Globus pallidus (tissue), 1 donor: ENCODE measurements at places on chromosomes 1 and 21.

- no peak for DNase-seq
These were observed 56.6 kb upstream of the GPR88 start for GRCh38 chr1:100481303-100481702.

- no peak for DNase-seq
These were observed 63.3 kb downstream of the ASH1L start for GRCh38 chr1:155499263-155499662.

DNA sequence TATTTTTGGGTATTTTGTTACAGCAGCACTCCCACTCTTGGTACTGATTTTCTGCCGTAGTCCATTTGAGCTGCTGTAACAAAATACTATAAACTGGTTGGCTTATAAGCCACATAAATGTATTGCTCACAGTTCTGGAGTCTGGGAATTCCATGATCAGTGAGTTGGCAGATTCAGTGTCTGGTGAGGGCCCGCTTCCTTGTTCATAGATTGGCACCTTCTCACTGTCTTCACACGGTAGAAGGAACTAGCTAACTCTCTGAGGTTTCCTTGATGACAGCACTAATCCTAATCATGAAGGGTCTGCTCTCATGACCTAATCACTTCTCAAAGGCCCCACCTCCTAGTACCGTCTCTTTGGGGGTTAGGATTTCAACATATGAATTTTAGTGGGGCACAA, 85.2 kb downstream of the HHAT start:
- DNase-seq = no peak

DNA sequence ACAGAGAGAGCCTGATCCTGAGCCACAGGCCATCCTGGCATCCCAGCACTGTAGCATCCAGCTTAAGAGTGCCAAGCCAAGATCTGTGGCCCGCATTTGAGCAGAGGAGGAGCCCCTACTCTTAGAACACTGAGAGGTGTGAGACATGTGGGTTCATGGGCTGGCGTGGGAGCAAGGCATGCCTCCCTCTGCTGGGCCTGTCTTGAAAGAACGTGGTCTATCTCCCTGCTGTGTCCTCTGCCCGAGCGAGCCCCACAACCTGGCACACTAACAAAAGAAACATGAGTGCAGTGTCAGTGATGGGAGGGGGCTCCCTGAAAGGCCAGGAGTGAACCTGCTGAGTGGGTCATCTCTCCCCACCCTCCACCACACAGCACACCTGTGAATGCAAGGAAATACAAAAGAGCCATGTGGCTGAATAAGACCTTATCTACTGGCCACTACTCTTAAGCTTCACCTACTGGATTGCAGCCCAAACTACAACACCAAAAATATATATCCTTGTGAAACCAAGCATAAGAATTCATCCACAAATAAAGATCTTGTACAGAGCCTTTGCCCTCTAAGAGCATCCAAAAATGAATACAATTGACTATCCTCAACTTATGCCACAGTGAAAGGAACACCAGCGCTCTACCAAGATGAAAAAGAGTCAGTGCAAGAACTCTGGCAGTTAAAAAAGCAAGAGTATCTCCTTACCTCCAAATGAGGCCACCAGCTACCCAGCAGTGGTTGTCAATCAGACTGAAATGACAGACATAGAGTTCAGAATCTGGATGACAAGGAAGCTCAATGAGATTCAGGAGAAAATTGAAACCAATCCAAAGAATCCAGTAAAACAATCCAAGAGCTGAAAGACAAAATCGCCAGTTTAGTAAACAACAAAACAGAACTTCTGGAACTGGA, 259.4 kb upstream of the DAB1 start:
- no peak for DNase-seq

- no peak for DNase-seq
These were observed 36.1 kb downstream of the KANK4 start for GRCh38 chr1:62282909-62283755.

DNA sequence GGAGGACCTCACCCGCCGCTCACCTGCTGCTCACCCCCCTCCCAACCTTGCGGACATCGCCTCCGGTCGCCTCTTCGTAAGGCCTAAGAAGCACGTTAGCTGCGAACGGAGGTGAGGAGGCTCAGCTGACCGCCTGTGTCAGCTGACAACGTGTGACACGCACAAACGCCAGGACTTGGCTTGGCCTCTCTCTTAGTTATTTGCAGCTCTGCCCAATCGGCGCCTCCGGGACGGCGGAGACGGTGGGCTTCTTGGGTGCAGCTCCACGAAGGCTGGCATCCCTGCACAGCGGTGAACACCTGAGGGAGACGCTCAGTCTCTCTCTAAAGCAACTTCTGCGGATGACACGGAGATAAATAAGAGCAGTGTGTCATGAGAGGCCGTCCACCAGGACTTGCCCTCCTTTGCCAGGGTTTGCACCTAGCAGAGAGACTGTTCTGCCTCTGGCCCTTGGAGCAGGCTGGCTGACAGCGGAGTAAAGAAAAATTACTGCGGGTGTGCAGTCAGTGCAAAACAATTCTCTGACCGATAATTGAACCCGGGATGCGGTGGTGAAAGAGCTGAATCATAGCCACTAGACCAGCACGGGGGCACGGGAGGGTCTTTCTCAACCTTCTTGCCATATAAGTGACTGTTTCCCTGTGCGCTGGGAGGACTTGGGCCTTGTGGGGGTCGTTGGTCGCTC, 318.9 kb downstream of the FAM72C start:
- DNase-seq = no peak

GRCh38 chr21:36627242-36627641, 71.7 kb upstream of the SIM2 start:
- no peak for DNase-seq

GRCh38 chr1:33396188-33397124, 34.4 kb downstream of the PHC2 start:
- DNase-seq = no peak

GRCh38 chr1:234478481-234479309, at the start of gene TARBP1:
TSS of gene TARBP1 (minus strand) at chr1:234479179. CDS start at chr1:234479103, 76 bp downstream.
- DNase-seq = peak; percentile 66

- no peak for DNase-seq
These were observed 1.8 kb upstream of the MEX3A start for GRCh38 chr1:156083800-156084790.

- no peak for DNase-seq
These were observed 32.5 kb upstream of the HMCN1 start for GRCh38 chr1:185701650-185702049.

DNA sequence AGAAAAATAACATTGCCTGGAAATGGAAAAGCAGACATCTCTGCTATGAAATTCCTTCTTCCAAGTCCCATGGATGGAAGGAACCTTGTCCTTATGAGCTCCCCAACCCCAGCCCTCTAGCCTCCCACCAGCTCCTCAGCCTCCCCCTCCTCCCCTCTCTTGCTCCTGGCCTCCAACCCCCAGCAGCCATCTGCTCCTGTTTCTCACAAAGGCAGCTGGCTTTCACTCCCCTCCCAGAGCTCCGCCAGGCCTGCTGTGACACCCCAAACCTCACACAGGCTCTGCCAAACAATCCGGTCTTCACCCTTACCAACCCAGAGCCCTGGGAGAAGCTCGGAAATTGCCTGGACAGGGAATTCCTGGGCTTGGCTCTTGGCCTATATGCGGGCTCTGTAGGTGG, 69.2 kb downstream of the KLHDC7A start:
- DNase-seq = no peak

DNA sequence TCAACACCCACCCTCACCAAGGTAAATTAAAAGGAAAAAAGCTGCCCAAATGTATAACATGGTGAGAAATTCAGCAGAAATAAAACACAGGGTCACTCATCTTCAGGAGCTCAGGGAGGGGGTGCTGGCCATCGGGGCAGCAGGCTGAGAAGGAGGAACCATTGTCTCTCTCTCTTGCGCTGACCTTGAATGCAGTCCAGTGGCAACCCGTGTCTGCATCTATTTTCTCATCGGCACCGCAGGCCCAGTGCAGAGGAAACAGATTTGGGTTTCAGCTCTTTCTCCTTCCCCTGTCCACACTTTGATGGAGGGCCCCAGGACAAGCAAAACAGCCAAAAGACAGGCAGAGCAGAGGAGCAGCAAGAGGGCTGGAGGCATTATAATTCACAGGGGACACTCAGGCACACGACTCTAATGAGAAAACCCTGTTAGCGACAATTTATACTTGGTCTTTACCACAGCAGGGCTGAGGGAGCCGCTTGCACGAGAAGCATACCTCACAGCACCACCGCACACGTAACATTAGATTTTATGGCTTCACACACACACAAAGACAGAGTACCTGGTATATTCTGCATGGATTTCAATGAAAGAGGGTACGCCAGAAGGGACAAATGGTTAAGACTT, 18.6 kb downstream of the MKNK1 start:
- DNase-seq = no peak

GRCh38 chr1:175536369-175536768, 207.0 kb downstream of the TNR start:
- DNase-seq = no peak

DNA sequence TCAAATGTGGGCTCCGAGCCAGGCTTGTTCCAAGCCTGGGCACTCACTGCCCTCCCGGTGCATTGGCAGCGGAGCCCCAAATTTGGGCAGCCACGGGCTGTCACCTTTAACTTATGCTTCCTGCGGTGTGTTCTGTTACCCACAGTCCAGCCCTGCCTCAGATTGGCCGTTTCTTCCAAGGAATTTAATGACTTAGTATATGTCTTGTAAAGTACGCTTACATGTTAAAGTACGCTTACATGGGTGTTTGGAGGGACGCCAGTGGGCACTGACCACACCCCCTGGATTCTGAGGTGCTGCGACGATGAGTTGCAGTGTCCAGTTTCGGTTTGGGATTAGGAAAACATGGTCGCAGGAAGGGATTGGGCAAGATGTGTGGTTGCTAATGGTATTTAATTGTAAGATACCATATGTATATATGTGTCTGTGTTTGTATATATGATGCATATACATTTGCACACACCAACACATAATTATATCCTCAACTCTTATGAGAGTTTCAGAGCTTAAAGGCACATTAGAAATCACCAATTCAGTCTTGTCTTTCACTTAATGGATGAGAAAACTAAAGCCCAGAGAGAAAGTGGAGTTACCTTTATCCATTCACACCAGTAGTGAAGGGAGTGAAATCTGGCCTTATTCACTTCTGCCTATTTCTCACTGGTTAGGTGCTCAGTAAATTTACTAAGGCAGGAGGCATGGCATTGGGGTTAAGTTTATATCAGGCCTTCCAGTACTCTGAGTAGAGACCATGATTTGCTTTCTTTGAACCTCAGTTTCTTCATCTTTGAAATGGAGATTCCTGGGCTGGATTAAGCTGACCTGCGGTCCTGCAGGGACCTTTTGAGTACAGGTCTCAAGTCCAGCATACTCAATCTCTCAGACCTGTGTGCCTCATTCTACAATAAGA, 1.0 kb downstream of the SMYD2 start:
- DNase-seq = peak; percentile 9

GRCh38 chr1:168083456-168084325, 53.0 kb downstream of the GPR161 start:
- no peak for DNase-seq

DNA sequence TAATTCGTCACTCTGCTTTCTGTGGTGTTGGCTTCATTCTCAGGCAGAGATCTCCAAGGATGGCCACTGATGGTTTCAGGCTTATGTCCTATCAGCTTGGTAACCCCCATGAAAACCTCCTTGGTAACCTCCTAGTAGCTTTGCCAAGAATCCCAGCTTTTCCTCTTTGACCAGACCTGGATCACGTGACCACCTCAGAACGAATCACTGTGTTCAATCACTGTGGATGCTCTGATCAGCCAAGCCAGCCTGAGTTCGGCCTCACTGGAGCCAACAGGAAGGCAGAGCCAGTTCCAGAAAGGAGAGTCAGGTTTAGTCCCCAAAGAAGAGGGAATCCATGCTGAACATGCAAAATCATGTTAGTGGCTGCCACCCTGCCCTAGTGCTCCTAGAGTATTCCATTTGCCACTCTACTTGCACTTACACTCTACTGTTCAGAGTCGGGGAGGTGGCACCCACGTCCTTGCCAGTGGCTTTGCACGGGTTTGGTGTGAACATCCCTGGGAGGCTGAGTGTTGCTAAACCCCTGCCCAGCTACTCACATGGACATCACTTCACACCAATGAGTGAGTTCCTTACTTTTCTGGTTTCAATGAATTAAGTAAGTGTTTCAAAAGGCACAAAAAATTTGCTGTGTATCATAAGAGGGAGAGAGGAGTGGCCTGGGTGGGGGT, 33.5 kb upstream of the SSBP3 start:
- DNase-seq = no peak

DNA sequence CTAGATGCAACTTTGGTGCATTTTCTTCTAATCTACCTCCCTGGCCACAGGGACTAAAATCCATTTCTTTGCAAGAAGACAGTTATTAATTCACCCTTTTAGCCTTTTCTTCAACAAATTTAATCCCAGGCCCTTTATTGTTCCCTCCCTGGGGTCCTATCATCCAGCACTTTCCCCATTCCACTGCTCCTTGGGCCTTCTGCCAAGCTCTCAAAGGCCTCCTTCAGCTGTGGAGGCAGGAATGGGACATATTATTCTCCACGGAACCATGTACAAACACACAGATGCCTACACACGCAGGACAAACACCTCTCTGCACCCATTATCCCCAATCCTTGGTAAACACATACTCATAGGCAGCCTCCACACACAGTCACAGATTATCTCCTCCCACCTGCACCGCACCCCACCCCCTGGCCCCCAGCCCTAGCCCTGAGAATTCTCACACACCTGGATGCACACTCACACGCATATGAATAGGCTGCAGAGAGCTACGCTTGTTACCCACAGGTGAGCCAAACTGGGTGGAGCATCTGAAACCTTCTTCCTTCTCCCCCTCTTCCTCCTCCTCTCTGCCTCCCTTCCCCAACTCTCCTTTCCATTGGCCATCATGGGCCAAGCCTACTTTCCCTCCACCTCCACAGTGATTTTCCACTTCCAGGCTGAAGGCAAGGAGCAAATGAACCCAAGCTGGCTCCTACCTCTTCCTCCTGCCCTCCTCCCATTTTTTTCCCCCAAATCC, 11.7 kb downstream of the TAGLN2 start:
- DNase-seq = no peak

DNA sequence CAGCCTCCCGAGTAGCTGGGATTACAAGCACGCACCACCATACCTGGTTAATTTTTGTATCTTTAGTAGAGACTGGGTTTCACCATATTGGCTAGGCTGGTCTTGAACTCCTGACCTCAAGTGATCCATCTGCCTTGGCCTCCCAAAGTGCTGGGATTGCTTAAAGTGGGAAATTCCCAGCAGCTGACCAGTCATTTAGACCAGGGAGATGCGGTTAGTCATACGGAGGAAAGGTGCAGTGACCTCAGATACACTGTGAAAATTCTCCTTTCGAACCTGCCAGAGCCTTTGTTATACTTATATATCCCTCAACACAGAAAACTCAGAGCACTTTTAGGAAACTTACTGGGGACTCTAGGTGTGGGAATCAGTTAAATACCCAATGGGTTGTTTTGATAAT, 39.6 kb downstream of the MAP10 start:
- no peak for DNase-seq

- DNase-seq = peak; percentile 68
These were observed 13.2 kb downstream of the AMPD2 start for GRCh38 chr1:109632671-109633346.

GRCh38 chr1:193634876-193635275, 448.5 kb upstream of the B3GALT2 start:
- no peak for DNase-seq

GRCh38 chr1:21313886-21314721, 23.8 kb upstream of the ECE1 start:
- DNase-seq = no peak
